Activated CD4-positive, alpha-beta T cell treated with anti-CD3 and anti-CD28 coated beads, Interleukin-2, amount 50 U/mL, for 48 hours (primary cell): ENCODE measurements at places on chromosomes 2 and 18.

DNA sequence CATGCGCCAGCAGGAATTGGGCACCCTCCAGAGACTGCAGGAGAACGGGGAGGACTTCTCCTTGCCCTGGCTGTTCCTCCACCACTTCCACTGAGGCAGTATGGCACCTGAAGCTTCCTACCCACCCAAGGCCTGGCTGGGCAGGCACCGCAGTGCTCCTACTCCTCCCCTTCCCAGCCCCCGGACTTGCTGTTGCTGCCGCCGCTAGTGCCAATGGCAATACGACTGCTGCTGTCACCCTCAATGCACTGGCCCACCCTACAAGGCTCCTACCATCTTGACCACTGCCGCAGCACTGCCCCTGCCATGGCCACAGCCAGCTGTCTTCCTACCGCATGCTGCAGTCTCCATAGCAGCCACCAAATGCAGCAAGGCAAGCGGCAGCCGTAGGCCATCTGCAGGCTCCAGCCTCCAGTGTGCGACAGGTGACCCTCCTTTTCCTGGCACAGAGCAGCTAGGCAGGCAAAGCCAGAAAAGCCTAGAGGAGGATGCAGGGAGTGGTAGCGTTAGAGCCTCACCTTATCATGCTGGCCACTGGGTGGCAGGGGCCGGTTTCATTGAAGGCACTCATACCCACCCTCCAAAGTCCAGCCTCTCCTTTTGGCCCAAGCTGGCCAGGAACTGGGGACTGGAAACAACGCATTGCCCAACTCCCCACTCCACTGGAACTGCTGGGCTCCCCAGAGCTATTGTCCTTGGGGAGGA, 47.4 kb upstream of the ANKRD62 start:
- no peak for DNase-seq

GRCh38 chr2:200738590-200738989, 73.1 kb upstream of the BZW1 start:
- no peak for DNase-seq

GRCh38 chr2:67579806-67580205, 182.7 kb downstream of the ETAA1 start:
- no peak for DNase-seq

GRCh38 chr2:179882851-179883806, 21.7 kb upstream of the ZNF385B start:
- DNase-seq, result no peak

DNA sequence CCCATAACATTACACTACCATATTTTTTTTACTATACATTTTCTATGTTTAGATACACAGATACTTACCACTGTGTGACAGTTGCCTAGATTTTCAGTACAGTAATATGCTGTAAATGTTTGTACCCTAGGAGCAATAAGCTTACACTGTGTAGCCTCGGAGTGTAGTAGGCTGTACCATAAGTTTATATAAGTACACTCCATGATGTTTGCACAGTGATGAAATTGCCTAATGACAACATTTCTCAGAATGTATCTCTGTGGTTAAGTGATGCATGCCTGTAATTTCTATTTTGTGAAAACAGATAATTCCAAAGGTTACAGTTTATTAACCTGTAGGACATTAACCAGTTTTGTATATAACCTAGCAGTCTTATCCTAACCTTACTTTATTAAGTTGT, 128.1 kb upstream of the RBMS1 start:
- no peak for DNase-seq

DNA sequence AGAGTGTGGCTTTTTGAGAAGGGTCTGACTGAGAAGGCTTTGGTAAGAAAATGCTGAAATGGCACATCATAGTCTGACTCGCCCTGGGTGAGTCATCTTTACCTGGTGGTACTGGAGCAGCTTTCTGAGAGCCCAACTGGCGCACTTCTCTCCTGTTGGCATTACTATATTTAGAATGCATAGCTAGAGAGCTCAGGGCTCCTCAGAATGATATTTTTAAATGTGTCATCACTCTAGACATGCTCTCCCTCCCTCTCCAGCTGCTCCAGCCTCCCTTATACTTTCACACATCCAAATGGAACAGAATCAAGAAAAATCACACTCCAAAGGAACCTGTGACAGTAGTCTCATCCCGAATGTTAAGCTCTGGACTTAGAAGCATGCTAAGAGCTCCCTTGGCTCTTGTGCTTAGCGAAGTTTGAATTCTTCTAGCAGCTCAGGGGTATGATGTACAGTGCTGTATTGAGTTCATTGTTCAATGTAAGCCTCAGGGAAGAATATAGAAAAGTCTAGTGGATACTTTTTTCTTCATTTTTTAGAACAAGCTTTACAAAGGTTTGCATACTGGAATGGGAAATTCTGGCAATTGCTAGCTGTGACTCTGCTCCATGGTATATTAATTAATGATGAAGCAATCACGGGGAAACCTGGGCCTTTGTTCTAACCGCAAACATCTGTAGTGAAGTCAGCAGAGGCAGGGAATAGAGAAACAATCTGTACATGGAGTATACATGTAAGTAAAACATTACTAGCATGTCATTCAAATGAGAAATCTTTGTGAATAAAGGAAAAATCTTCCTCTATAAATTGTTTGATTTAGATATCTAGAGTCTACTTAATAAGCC, 751.2 kb upstream of the NRXN1 start:
- no peak for DNase-seq

DNA sequence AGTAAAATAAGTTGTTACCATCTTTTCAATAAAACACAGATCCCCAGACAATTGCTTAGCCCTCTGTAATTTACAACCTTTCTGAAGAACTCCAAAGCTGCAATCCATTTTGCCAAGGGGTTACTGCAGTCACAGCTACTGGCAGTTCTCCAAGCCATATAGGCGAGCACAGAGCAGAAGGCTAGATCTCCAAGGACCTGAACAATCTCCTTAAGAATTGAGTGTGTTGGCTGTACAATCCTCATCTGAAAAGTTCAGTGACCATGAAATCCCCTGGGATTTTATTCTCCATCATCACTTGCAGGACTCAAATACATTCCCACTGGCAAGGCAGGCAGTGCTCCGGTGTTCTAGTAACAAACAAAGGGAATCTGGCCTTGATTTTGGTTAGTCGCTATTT, 103.9 kb upstream of the LRP1B start:
- no peak for DNase-seq

DNA sequence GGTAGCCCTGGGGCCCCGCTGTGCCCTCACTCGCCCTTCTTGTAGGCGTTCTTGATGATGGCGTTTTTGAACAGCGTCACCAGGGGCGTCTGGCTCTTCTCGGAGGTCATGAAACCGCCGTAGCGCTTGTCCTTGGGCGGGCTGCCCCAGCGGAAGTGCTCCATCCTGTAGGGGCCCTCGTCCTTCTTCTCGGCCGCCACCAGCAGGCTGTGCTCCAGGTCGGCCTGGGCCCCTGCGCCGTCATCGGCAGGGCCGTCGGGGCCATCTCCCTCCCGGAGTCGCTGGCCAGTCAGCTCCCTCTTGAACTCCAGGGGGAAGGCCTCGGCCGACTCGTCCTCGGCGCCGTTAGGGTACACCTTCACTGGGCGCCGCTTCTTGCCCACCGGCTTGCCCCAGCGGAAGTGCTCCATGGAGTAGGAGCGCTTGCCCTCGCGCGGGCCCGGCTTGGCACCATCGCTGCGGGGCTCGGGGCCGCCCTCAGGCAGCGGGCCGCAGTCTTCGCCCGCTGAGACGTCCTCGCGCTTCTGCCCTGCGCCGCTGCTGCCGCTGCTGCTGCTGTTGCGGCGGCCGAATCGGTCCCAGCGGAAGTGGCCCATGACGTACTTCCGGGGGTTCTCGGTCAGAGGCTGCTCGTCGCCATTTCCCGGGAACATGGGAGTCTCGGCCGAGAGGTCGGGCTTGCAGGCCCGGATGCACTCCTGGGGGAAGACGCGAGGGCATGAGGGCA, 7.2 kb downstream of the POMC start:
- DNase-seq, result peak; percentile 82

- DNase-seq, result no peak
Observed at GRCh38 chr2:8416001-8416571, 265.8 kb upstream of the ID2 start.
